NCI-H1436 (cell line): ENCODE measurements at places on chromosomes 16 and 17.
A peak's percentile ranks its signal among the peaks of the same experiment; 100 is the strongest.

GRCh38 chr16:65469116-65469515, 347.3 kb upstream of the CDH11 start:
- DNase-seq = no peak

- no peak for DNase-seq
Measured at GRCh38 chr16:84547546-84548061, 43.1 kb upstream of the MEAK7 start.

- DNase-seq = peak; percentile 39
Measured at GRCh38 chr17:17313350-17313991, 10.3 kb downstream of the NT5M start.

- no peak for DNase-seq
Measured at GRCh38 chr17:59372138-59372751, 40.8 kb downstream of the YPEL2 start.

GRCh38 chr16:4618645-4619418, 4.1 kb upstream of the UBALD1 start:
- DNase-seq = no peak

DNA sequence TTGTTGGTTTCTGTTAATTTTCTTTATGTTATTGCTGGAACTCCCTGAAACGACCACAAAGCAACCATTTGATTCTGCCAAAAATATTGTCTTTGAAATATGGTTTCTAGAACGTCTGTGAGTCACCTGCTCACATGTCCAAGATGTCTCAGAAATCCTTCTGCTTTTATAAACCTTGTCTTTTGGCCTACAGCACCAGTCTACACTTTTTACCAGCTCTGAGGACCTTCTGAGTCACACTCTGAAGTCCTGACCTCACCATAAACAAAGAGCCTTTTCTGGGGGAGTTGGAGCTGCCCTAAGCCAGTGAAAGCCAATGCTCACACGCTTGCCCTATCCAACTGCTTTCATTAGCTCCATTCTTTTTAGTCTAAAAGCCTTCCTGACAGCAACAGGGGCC, 55.5 kb downstream of the GRIN2A start:
- DNase-seq = no peak

DNA sequence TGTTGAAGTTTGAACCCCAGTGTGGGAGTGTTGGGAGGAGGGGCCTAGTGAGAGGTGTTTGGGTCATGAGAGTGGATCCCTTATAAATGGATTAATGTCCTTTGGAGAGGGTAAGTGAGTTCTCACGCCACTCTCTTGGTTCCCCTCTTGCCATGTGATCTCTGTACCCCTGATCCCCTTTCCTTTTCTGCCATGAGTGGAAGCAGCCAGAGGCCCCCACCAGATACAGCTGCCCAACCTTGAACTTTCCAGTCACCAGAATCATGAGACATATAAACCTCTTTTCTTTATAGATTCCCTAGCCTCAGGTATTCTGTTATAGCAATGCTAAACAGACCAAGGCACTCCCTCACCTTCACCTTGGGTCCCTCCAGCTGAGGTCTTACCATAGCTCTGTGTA, 7.4 kb downstream of the SLC6A2 start:
- DNase-seq = no peak

DNA sequence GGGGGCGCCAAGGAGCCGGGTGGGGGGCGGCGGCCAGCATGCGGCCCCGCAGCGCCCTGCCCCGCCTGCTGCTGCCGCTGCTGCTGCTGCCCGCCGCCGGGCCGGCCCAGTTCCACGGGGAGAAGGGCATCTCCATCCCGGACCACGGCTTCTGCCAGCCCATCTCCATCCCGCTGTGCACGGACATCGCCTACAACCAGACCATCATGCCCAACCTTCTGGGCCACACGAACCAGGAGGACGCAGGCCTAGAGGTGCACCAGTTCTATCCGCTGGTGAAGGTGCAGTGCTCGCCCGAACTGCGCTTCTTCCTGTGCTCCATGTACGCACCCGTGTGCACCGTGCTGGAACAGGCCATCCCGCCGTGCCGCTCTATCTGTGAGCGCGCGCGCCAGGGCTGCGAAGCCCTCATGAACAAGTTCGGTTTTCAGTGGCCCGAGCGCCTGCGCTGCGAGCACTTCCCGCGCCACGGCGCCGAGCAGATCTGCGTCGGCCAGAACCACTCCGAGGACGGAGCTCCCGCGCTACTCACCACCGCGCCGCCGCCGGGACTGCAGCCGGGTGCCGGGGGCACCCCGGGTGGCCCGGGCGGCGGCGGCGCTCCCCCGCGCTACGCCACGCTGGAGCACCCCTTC, 484 bp downstream of the FZD2 start:
- no peak for DNase-seq

GRCh38 chr17:57849163-57849873, 526 bp downstream of the MRPS23 start:
- no peak for DNase-seq

- no peak for DNase-seq
Measured at GRCh38 chr16:52963855-52964242, 88.8 kb downstream of the CHD9NB start.

DNA sequence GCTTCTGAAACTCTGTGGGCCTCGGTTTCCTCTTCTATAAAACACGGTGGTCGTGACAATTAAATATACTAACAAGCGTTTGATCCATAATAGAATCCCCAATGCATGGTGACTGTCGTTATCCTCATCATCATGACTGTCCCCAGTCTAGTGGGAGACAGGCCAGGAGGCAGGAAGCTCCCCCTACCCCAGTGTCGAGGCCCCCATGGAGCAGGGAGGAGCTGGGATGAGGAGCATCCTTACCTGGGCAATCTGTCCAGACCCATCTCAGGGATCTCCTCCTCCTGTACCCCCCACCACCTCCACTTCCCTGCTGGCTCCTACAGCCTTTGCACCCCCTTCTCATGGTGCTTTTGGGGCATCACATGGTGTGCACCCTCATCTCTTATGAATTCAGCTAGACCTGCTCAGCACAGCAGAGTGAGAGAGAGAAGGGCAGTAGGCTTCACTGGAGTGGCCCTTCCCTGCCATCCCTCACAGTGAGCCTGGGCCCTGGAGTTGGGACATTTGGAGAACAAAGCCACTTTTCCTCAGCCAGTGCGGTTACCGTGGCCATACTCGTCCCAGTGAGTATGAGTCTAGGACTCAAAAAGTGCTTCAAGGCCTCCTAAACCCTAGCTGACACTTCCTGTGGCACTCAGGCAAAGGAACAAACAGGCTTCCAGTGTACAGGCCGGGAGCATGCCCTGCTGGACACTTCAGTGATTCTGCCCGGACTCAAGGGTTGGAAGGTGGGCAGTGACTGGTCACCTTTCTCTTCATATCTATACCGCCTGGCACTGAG, 148.6 kb downstream of the CLEC16A start:
- DNase-seq = no peak

DNA sequence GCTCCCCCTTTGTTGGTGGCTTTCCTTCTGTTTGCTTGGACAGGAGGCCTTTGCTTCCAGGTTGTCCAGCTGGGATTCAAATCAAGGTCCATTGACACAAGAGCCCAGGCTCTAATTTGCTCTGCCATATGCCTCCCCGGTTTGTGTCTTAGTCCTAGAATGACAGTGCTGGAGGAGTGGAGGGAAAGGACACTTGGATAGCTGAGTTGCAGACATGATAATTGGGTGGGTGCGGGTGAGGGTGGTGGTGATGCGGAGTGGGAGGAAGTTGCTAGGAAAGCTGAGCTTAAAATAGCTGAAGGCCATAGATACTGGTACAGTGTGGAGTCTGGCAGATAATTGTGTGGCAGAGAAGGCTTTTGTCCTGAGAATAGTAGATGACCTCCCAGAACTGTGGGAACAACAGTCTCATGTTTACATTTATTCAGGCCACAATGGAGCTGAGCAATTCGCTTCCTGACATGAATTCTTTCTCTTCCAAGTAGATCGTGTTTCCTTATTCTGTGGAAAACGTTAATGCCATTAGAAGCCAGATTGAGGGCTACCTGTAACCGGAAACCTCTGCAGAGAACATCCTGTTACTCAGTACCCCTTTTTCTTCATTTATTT, 23.8 kb downstream of the SEC14L1 start:
- no peak for DNase-seq

DNA sequence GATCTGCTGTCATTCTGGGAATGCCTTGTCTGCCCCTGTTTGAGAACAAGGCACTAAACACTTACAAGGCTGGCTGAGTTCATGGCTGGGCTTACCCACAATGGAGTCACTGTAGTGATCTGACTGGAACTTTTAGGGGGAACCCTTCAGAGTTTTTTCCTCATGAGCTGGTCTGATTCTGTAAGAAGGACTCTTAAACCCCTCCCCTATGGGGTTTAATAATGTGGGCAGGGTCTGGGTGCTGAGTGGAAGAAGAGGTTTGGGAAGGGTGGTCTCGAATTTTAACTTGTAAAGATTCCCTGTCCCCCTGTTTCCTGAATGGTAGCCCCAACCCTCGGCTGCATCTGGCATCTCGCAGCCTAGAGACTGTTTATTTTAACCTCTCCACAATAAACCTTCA, 30.6 kb downstream of the OSBPL7 start:
- DNase-seq = no peak

DNA sequence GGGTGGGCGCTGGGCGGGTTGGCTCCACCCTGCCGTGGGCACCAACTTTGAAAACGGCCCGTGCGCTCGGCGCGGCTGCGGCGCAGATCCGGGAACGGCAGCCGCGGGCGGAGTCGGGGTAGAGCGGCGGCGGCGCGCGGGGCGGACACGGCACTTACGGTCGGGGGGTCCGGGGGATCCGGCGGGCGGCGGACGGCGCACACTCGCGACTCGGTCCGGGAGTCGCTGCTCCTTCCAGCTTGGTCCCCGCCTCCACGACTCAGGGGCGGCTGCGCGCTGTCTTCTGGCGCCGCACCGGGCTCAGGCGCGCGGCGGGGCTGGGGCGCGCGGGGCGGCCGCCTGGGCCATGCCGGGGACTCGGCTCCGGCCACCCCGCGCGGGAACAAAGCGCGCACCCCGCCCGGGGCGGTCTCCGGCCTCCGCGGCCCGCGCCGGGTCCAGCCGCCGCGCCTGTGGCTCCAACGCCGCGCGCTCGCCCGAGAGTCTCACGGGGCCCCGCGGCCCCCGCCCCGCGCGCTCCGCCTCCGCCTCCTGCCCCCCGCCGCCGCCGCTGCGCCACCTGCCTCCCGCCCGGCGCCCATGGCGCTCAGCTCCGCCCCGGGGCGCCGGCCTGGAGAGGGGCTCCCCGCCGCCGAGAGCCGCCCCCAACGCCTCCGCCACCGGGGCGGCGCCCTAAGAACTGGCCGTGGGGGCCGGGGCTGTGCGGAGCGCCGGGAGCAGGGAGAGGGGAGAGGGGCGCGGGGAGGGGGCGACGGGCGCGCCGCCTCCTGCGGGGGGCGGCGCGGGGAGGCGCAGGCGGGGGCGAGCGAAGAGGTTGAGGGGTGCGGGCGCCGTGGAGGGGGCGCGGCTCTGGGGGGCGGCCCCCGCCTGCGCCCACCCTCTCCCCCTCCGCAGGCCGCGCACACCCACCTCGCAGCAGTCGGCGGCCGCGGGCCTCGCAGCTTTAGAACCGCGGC, 35.9 kb downstream of the CBFA2T3 start:
- DNase-seq = peak; percentile 47

GRCh38 chr16:89049484-89050118, 44.1 kb upstream of the ACSF3 start:
- no peak for DNase-seq

GRCh38 chr17:66345264-66345663, 42.9 kb downstream of the PRKCA start:
- no peak for DNase-seq

DNA sequence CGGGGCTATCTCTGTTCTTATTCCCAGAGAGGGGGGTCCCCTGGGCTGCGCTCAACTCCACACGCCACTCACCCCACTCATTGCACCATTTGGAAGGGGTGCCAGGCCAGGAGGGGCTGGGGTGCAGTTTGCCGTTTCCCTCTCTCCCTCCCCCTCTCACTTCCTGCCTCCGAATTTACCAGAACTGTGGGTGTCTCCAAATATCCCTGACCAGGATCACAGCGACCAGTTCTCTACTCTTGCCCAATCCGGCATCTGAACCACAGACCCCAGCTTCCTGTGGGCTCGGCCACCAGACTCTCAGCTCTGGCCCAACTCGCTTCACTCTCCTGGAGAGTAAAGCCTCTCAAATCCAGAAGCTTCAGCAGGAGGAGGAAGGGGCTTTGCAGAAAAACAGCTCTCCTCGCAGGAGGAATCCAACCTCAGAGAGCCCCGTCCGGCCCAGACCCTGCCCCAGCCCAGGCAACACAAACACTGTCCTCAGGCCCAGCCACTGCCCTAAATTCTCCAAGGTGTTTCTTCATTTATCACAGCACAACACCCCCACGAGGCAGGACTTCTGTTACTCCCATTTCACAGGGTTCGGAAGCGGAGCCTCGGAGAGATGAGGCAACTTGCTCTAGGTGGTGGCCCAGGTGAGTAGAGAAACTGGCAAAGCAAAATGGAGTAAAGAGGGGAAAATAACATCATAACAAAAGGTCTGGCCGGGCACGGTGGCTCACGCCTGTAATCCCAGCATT, 423 bp upstream of the ASGR2 start:
- DNase-seq = no peak

DNA sequence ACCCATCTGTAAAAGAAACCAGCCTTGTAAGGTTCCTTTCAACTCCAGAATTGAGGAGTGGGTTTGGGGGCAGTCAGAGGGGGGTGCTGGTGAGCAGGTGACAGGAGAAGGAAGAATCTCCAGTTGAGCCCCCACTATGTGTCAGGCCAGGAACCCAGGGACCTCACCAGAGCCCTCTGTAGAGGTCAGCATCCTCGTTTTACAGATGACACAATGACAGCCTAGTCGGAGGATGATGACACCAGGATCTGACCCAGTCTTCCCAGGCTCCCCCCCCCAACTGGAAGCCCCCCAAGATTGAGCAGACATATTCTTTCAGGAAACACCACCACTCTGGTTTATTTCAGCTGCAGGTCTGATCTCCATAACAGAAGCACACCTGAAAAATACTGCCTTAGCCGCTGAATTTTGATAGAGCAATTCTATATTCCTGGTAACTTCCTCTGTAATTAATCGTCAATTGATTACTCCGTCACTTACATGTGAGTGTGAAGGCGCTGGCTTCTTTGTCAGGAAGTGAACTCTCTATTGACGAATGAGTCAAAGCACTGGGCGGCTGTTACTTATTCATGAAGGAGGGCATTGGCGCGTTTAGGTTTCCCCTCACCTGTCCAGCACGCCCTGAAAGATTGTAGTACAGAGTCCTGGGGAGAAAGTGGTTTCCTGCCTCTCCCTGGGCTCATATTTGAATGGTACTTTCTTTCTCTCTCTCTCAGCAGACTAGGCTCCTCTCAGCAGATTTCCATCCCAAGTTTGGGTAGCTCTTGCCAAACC, 21.2 kb downstream of the SOCS3 start:
- no peak for DNase-seq

DNA sequence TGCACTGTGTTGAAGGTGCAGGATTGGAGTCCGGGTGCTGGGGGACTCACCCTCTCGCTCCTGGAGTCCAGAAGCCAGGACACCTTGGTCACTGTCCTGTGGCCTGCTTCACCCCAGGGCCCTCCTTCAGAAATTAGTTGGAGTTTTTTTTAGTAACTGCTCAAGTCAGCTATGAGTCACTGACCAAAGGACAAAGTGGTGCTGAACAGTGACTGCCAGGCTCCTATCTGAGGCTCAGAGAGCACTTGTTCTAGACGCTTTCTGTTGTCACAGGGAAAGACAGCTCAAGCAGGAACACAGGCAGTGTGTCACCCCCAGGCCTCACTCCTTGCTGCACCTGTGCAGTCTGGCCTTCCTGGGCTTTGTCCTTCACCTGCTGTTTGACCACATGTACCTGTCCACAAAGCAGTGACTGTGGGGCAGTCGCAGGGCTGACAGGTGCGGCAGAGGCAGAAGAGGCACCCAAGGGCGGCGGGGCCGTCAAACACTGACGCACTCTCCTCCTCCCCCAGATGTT, 4.1 kb upstream of the FAAP100 start:
- no peak for DNase-seq
